ENCODE measurements at places on chromosomes 1 and 21.
A peak's percentile ranks its signal among the peaks of the same experiment; 100 is the strongest.

DNA sequence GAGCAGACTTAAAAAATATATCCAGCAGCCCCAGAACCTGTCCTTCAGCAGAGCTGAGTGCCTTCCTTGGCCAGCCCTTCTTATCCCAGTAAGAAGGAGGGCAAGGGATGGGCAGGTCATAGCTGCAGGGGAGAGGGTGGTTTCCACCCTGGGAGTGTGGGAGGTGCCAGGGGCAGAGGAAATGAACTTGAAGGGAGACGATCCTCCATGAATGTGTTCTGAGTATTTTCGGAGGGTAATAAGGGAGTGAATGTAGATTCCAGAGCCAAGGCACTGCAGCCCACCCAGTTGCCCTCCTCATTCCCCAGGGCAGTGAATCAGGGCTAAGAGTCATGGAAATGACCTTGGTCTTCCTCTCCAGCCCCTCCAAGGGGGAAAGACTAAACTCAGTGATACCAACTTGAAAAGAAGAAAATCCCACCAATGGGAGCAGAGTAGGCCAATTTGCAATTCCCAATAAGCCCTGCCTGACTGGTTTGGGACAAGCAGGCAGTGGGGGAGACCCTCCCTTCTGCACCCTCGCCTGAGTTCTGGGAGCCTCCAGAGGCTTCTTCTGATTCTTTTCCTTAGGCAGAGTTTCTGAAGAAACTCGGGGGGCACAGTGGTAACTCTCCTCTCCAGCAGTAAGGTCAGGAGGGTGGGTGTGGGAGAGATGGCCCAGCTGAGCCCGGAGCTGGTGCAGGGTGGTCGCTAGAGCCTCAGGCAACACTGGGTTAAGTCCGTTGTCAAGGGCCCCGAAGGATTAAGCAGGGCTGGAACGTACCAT is 4.2 kb downstream of the MYOG start:
- DNase-seq, result no peak

DNA sequence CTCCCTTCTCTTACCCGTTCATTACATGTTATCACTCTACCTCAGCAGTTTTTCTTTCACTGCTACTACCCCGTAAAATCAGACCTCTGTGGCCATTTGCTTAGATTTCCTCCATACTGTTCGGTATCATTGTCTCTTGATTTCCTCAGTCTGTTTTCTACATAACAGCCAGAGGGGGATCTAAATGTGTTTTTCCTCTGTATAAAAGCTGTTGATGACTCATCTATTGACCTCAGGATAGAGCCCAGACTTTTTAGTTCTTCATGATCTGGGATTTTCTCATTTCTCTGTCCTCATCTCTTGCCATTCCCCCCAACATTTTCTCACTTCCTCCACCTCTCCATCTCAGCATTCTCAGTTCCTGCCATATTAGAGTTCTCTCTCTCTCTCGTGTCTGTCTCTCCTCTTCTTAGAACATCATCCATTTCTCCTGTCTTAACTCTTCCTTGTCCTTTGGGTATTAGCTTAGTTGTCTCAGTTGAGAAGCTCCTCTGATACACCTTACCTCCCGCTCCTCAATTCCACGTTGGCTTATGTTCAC is 10.5 kb downstream of the OTUD3 start:
- DNase-seq, result no peak

DNA sequence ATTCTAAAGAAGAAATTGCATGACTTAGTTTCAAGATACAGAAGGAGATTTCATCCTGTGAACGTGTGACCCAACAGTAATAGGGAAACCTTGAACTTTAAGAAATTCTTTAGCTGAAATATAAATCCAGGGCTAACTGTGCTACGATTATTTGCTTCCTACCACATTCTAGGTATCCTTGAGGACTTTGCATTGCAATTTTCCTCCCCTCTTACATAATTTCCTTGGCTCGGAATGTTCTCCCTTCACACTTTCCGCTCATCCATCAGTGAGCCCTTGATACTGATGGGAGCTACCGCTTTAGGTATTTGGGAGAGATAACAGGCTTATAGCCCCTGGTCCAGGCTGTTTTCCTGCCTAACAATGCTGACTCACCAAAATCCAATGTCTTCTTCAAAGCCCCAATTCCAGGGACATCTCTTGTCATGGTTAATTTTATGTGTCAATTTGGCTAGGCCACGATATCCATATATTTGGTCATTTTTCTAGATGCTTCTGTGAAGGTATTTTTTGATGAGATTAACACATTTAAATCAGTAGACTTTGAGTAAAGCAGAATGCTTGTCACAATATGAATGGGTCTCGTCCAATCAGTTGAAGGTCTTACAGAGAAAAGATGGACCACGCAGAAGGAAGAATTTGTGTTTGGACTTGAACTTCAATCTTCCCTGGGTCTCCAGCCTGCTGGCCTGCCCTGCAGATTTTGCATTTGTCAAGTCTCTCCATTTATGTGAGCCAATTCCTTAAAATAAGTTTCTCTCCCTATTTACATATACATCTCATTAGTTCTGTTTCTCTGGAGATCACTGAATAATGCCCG is 121.2 kb downstream of the PTPN14 start:
- DNase-seq, result no peak

DNA sequence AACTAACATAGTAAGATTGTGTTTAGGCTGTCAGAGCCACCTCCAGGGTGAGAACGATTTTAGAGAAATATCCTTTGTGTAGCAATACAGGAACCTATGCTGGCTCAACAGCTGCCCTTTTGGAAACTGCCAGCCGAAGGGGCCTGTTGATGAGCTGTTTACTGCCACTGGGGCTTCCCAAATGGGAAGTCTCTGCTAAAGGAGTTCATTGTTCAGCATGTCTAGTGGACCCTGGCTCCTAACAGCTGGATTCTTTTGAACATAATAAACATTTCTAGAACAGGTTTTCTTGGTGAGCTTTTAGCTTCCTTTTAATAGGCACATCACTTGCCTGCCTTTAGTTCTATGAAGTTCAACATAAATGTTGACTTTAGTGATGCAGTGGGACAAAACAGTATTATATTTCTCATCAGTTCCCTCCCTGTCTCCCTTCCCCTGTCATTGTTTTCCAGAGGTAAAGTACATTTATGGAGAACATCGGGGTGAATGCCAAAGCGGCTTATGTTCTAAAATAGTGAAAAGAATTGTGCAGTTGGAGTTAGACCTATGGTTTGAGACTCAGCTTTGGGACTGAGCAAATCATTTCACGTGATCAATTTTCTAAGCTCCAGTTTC is 57.4 kb downstream of the UCK2 start:
- no peak for DNase-seq

- DNase-seq, result no peak
These were observed 10.3 kb downstream of the SLC37A1 start for GRCh38 chr21:42523941-42524340.

GRCh38 chr1:116667575-116668105 is at the start of gene IGSF3:
IGSF3 (minus strand) TSS chr1:116667733; CDS start chr1:116666326, 1,407 bp downstream.
- DNase-seq, result no peak

DNA sequence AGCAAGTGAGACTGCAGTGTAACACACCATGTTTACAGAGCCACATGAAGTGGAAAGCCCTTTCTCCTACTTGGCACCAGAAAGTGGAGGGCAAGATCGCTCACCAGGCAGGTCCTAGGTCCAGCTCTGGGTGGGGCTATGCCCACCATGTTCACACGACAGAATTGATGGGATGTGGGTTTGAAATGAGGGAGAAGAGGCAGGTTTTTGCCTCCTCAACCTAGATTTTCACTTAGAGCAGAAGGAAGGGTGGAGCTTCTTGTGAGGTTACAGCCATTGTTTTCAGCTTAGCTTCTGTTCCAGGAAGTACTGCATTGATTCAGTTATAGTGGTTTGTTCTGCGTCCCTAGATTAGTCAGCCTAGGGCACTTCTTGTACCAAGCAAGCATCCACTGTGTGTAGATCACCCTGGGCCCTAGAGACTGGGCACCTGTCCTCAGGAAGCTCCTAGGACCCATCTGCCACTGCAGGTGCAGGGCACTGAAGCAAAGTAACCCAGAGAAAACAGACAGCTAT is 2.3 kb downstream of the CD53 start:
- DNase-seq, result no peak

GRCh38 chr1:40306296-40306695 is 10.8 kb downstream of the COL9A2 start:
- no peak for DNase-seq

DNA sequence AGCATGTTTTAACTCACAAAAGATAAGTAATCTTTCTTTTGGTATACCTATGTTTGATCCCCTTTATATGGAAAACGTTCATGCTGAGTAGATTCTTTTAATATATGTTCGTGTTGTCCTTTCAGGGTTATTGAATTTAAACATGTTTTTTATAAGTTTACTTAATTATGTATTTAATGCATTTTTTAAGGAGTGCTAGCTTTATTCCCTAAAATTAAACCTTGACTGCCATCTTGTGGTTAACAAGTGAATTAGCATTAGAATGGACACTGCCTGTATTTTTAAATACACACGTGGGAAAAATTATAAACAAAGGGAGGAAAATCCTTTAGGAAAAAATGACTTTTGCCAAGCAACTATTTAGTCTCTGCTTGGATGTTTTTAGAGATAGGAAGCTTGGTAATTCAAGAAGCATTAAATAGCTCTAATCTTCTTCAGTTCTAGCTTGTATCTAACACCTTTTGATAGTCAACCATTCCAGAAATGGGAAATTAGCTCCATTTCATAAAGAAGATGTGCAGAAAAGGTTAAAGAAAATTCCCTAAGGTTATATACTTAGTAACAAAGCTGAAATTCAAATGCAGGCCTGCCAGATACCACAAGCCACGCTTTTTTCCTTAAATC is 43.0 kb downstream of the UBE2U start:
- peak; percentile 44 for DNase-seq

- DNase-seq, result no peak
These were observed 60.5 kb downstream of the TAS1R2 start for GRCh38 chr1:18798946-18799345.

Measured in DMS 273 treated with DMSO at 0.1 percent for 48 hours (cell line).